ENCODE measurements at places on chromosomes 2 and 18.

DNA sequence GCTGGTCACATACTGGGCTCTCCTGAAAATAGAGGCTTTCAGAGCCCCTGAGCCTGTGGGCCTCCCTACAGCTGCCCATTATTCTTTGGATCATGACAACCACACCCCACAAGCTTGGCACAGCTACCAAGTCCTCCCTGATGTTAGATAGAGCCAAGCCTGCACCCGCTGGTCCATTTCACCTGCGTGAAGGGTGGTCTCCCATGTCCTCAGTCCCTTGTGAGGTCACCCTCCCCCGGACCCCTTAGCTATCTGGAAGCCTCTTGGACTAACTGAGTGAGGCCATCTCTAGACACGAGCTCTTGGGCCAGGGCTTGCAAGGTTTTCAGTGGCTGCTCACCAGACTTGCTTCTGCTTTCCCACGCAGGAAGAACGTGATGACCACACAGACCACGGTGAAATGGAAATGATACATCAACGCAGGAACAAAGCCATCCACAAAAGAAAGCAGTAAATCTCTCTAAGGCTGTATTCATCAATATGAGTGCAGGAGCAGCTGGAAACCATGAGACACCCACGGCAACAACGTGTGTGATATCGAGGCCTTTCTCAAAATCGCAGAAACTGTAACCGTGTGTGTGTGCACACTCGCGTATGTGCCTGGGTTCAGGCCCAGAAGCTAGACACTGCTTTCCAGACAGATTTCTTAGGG lies 10.1 kb upstream of the MAL start:
- DNase-seq = no peak

- no peak for DNase-seq
Measured at GRCh38 chr2:148058641-148059040, 37.8 kb downstream of the MBD5 start.

DNA sequence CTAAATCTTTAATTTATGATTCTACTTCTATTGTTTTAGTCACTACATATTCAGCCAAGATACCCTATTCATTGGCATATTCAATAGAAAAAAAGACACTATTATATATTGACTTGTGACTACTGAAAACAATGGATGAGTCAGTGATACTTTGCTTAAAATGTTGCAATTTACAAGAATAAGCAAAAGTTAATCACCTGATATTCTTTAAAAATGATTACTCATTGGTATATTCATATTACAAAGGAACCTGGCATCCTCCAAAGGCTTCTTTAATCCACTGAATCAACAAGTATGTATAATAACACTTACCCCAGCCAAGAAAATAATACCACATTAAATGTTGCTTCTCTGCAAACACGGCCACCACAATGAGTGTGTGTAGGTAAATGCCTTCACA lies 87.8 kb downstream of the CALCRL start:
- DNase-seq = no peak

GRCh38 chr2:209442939-209443338 lies 19.1 kb downstream of the MAP2 start:
- no peak for DNase-seq

DNA sequence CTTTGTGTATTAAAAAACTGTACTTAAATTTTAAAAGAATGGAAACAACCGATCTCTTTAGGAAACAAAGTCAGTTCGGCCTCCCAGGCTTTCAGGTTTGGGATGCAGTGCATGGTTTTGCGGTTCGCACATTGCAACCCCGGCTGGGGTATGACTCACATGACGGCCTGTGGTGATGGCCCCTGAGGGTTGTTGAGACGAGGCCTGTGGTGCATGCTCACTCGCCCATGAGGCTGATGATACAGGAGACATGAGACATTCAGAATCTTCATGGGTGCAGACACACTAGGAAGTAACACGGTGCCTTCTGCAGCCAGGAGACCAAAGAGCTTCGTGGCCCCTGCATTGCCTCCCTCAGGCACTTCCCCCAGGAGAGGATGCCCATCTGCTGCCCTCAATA lies 724.6 kb upstream of the SALL3 start:
- no peak for DNase-seq

- no peak for DNase-seq
Measured at GRCh38 chr2:95760806-95761525, 169.2 kb downstream of the TRIM43 start.

- no peak for DNase-seq
Measured at GRCh38 chr2:158741625-158742024, 53.5 kb upstream of the DAPL1 start.

DNA sequence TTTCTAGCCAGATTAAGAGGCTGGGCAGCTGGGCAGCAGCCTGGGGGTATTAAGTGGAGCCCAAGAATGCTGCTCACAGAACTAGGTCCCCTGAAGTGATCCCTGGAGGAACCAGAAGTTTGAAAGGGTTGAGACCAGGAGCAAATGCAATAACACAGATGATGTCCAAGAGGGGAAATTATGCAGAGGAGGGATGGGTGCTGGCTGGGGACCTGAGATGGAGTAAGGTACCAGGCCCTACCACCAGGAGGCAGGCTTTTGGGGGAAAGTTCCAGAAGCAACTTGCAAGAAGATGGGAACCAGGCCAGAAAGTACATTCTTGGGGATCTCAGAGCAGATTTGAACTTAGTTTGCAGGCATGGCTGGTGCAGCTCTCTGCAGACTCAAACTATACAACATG lies 175.1 kb downstream of the NCK2 start:
- no peak for DNase-seq

DNA sequence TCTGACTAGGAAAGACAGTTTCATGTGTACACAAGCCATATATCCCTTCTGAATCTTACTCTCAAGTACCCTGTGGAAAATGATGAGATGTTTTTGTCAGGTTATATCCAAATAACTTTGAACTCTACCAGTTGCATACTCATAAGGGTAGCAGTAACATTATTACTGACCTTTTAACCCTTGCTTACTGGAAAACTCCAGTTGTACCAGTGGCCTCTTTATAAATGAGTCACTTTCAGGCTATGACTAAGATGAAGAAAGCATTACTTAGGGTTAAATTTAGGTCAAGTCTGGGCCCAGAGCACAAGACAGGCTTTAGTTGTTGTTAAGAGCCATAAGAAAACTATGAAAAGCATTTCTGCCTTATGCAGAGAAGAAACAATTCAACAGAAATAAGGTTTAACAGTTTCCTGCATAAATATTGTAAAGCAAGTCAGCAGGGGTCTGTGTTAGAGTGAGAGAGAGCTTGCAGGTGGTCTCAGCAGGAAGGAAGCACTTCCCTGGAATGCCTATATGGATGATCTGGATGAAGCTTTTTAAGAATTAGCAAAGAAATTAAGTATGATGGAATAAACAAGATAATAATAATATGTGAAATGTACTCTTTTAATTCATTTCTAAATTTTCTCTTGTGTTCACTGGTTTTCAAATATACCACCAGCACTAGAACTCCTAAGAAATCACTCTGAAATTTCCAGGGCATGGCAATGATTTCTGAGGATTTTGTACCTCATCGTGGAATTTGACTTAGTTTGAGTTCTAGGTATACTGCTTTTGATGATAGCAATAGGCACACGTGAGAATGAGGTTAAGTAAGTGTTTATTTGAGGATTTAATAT lies 126.6 kb downstream of the UBE2E3 start:
- DNase-seq = peak; percentile 50

GRCh38 chr2:121018136-121019061 lies 266.6 kb downstream of the TFCP2L1 start:
- DNase-seq = no peak

- no peak for DNase-seq
Measured at GRCh38 chr2:26585966-26586365, 55.2 kb downstream of the CIB4 start.

DNA sequence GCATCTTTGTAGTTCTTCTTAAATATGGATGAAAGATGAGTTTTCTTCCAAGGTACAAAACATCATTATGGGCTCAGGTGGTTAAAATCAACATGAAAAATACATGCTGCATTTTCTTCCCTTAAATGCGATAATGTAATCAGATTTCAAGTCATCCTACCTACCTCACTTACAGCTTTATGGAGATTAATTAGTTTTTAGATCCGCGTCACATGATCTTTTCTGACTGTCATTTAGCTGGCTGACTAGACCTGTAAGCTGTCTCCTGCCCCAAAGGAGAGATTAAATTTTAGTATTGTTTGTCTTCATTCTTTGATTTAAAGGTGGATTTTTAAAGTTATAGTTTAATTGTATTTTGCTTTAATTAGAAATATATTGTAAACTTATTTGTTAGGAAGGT lies 678.0 kb upstream of the ZEB2 start:
- DNase-seq = no peak

DNA sequence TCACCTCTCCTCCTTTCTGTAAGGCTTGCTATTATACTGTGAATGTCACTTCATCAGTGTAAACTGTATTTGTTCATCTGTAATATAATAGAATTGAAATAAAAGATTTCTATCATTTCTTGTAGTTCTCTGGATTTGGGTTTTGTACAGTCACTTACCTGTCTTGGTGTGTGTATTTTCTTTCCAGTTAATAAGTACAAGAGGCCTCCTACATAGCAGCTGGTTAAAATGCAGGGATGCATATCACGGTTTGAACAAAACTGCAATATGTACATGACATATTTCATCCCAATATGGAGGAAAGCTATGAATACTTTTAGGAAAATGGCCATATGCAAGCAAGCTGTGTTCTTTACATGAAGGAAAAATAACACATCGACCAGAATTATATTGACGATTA lies 5.4 kb upstream of the STAT1 start:
- DNase-seq = no peak

GRCh38 chr2:118874324-118874723 lies 26.9 kb upstream of the EN1 start:
- DNase-seq = no peak

DNA sequence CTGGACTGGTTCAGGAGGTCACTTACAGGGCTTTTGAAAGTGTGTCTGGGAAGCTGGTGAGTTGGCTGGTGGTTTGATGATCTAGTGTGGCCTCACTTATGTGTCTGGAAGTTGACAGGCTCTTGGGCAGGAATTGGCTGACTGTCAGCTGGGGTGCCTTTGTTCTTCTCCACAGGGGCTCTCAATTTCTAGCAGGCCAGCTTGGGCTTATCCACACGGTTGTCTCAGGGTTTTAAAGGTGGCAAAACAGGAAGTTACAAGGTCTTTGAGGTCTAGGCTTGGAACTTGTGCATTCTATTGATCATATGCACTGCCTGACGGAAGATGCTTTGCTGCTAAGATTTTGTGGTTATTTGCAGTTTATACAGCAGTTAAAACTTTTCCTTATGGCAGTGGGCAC lies 52.0 kb upstream of the CELF4 start:
- no peak for DNase-seq

- DNase-seq = no peak
Measured at GRCh38 chr2:28283861-28284260, 108.8 kb upstream of the FOSL2 start.

DNA sequence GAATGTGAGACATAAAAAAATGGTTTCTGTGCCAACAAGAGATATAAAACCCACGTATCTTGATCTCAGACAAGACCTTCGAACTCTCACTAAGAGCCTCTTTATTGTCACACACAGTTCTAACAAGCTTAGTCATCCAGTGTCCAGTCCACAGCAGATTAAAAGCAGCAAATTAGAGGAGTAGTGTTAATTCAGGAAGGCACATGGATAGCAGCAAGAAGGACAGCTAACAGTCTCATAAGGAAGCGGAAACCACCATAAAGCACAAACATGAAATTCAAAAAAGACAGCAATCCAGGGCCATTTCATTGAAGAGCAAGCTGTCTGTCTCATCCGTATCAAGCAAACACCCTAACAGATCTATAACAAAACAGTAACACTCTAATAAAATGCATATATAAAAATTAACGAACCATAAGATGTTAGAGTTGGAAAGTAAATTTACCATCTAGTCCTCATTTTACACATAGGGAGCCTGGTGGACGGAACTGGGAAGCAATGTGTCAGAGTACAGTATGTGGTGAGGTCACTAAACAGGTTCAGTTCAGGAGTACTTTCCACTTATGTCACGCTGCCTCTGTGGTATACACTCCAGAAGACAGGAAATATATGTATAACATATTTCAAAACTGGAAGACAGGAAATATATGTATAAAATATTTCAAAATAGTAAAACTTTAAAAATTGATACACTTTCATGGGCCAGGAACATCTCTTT lies 18.3 kb downstream of the AAK1 start:
- DNase-seq = no peak

DNA sequence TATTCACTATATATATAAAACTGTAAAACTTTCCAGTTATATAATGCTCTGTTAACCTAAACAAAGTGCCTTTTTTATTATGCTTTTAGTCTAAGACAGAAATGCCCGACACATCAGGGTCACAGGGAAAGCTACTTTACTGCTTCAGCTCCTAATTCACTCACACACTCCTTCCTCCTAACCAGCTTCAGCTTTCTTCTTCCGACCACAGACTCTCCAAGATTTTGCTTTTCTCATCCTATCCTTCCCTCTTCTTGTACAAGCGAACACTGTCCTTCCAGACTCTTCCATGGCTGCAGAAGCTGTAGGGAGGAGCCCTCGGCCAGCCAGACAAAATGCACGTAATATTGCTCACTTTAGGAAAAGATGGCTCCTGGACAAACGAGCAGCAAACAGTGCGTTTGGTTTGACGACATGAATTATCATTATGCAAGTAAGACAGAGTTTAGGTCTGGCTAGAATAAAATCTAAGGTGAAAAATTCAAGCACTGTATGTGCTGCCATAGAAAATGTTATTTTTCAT lies 47.5 kb upstream of the HNRNPA3 start:
- DNase-seq = no peak

DNA sequence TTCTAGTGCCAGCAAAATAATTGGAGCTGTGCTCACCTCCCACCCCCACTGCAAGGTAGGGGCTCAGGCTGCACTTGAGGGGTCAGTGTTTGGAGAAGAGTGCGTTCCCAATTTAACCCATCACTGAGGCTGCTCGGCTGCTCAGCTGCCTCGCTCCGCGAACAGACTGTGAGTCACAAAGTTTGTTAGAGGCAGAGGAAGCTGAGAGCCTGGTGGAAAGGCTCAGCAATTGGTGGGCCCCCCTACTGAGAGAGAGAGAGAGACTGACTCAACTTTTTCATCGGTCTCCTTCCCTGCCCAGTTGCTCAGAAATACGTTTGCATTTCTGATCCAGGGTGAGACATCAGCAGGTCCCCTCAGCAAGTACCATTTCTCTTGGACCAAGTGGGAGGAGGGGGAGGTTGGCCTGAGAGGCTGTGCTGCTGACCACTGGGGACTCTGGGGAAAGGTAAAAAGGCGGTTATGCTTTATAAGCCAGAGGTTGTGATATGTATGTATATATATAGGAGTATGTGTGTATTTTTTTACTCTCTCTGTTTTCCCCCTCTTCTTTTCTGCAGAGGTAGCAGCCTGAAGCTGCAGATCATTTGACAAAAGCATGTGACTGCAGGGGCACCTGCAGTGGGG lies 1.5 kb downstream of the EFR3B start:
- peak; percentile 32 for DNase-seq

- DNase-seq = no peak
Measured at GRCh38 chr18:48922801-48923730, 27.7 kb downstream of the SMAD7 start.
